ENCODE measurements at places on chromosomes 16 and 17.

DNA sequence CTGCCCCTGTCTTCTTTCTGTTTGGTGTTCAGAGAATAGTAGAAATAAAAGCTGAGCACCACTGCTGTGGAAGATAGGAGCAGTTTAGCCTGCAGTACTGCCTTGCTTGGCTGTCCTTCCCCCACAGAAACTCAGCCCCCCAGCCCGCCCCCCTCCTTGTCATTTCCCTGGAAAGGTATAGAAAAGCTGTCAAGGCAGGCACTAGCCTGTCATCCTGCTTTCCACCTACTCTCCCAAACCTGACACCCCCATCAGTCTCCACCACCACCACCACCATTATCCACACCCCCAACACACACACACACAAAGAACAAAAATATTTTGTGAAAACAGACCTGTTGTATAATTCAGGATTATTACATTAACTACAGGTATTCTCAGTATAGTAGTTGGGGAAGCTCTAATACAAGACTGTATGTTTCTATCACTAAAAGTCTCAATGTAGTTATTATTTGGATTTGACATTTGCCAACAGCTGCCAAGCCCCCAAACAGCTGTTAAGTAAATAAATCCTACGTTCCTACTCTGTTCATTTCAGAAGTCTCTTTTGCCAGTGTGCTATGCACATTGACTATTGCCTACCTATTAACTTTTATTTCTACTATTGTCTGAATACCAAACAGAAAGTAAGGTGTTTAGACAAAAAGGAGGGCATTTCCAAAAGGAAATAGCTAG lies 128.8 kb downstream of the CYB561 start:
- no peak for DNase-seq

GRCh38 chr17:55144518-55144917 lies 120.2 kb upstream of the HLF start:
- no peak for DNase-seq

- no peak for DNase-seq
Observed at GRCh38 chr17:34167354-34167753, 87.7 kb upstream of the CCL2 start.

GRCh38 chr17:73340093-73340596 lies 28.3 kb upstream of the CDC42EP4 start:
- peak; percentile 71 for DNase-seq

DNA sequence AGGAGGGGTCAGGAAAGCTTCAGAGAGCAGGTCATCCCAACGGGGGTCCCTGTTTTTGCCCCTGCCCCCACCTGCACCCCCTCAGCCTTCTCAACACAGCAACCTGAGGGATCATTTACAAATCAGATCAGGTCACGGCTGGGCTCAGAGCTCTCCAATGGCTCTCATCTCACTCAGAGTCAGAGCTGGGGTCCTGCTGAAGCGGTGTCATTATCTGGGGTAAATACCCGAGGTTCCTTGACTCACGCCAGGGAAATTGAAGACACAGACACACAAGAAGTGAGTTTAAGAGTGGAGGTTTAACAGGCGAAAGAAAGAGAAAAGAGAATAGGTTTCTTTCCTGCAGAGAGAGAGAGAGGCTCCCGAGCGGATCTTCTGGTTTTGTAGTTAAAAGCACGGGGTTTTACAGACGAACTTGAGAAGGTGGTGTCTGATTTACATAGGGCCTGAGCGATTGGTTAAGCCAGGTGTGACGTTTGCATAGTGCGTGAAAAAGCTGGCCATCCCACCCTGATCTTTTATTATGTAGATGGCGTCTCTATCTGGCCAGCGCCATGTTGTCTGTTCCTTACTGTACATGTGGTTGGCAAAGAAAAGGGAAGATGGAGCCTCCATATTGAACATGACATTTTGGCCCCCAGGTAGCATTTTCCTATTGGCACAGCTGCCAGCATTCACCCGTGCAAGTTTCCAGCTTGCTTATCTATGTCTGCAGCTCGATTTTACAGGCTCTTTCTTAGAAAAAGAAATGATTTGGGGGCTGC lies 51.4 kb downstream of the WSB1 start:
- no peak for DNase-seq

- DNase-seq = no peak
Observed at GRCh38 chr16:73404001-73404400, 356.1 kb upstream of the ZFHX3 start.

GRCh38 chr17:66492080-66492479 lies 189.7 kb downstream of the PRKCA start:
- no peak for DNase-seq

- DNase-seq = no peak
Observed at GRCh38 chr16:66952430-66953110, 8.5 kb upstream of the CES3 start.

GRCh38 chr16:2455081-2455845 lies 4.6 kb upstream of the TEDC2 start:
- DNase-seq = no peak

- no peak for DNase-seq
Observed at GRCh38 chr16:29891525-29892457, 7.6 kb downstream of the SEZ6L2 start.

GRCh38 chr17:17298108-17298507 lies 5.1 kb upstream of the NT5M start:
- no peak for DNase-seq

- no peak for DNase-seq
Observed at GRCh38 chr16:20744922-20745440, 3.4 kb upstream of the THUMPD1 start.
